Daoy (cell line): ENCODE measurements at places on chromosomes 11 and 22. TPM values are rescaled to one million over a fixed set of nuclear protein-coding genes. Genes with fewer than 3 reads are reported as not detected.

- DNase-seq, result peak; percentile 91
Observed at GRCh38 chr11:116835791-116836631, 1.4 kb downstream of the APOA1 start.

DNA sequence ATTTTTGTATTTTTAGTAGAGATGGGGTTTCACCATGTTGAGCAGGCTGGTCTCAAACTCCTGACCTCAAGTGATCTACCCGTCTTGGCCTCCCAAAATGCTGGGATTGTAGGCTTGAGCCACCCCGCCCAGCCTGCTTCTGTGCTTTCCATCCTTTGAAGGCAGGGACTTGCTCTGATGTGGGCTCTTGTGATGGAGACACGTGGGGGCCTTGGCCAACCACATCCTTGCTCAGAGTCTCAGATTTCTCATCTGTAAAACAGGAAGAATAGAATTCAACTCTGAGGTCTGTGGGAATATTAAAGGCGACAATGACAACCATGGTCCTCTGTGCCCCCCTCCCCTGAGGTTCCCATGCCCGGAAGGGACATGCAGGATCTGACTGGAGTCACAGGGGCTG, 3.8 kb upstream of the GGA1 start:
- DNase-seq, result no peak

DNA sequence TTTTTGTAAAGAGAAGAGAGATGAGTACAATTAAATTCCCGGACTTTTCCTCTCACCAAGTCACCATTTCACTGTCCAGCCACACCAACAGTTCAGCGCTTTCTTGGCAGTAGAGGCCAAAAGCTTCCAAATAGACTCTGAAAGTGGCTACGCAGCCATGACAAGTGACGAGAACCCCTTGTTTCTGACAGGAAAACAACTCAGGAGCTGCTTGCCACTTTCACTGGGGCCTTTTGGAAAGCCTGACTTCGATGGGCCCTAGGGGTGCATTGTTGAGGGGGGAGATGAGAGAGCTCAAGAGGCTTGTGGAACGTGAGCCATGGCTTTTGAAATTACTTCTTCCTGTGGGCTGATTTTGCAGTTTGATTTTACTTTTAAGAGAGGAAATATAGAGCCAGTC, 422.1 kb upstream of the FAT3 start:
- no peak for DNase-seq

- DNase-seq, result no peak
Observed at GRCh38 chr22:38694049-38694448, 6.7 kb downstream of the JOSD1 start.

DNA sequence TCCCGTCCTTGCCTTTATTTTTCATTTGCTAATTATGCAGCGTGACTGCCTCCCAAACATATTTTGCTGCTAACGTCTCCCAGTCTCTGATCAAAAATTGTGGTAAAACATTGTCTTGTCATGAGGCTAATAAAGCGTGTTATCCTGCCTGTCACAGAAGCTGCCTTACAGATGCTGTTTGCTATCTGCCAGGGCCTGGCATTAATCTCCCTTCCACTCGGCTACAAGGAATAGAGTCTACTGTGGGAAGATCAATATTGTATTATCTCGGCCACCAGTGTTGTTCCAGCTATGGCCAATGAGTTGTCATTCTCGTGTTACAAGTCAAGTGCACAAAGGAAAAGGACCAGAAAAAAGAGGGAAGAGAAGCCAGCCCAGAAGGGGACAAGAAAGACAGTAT, 100.3 kb downstream of the SEZ6L start:
- DNase-seq, result no peak

- peak; percentile 58 for DNase-seq
Observed at GRCh38 chr22:40107851-40108378, 69.8 kb upstream of the TNRC6B start.

CABP2 gene
- not detected in 2 replicates for total RNA-seq

SLC2A11 gene
- total RNA-seq, result 6.0 and 7.4 TPM in 2 replicates
